ENCODE measurements at places on chromosomes 1 and 21.

DNA sequence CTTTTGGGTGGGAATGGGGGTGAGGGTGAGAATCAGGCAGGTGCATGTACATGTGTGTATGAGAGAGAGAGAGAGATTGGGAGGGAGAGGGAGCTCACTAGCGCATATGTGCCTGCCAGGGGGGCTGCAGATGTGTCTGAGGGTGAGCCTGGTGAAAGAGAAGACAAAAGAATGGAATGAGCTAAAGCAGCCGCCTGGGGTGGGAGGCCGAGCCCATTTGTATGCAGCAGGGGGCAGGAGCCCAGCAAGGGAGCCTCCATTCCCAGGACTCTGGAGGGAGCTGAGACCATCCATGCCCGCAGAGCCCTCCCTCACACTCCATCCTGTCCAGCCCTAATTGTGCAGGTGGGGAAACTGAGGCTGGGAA is 95.0 kb downstream of the EPHB2 start:
- H3K36me3 ChIP-seq = no peaks in the 10 kb centered on the region
- H3K27ac ChIP-seq = no peak overlapping the region
- no peak overlapping the region for H3K4me3 ChIP-seq
- H3K27me3 ChIP-seq = no peaks in the 10 kb centered on the region

DNA sequence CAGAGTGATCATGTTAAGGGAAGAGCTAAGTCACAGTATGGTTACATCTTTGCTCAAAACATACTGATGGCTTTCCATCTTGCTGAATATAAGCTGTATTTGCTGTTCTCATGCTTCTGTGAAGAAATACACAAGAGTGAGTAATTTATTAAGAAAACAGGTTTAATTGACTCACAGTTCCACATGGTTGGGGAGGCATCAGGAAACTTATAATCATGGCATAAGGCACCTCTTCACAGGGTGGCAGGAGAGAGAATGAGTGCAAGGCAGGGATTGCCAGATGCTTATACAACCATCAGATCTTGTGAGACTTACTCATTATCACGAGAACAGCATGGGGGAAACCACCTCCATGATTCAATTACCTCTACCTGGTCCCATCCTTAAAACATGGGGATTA is 24.4 kb upstream of the RGS5 start:
- no peak for DNase-seq
- no peaks in the 10 kb centered on the region for H3K4me1 ChIP-seq
- no peak overlapping the region for H3K27ac ChIP-seq
- no peak overlapping the region for H3K4me3 ChIP-seq
- H3K27me3 ChIP-seq = no peaks in the 10 kb centered on the region

GRCh38 chr1:233443040-233443760 is 115.7 kb downstream of the MAP3K21 start:
- H3K4me1 ChIP-seq = peaks cover 2% of the 10 kb centered on the region
- peaks cover 12% of the 10 kb centered on the region for H3K27me3 ChIP-seq
- no peak overlapping the region for H3K27ac ChIP-seq
- no peak overlapping the region for H3K4me3 ChIP-seq
- DNase-seq = no peak
- no peaks in the 10 kb centered on the region for H3K36me3 ChIP-seq

DNA sequence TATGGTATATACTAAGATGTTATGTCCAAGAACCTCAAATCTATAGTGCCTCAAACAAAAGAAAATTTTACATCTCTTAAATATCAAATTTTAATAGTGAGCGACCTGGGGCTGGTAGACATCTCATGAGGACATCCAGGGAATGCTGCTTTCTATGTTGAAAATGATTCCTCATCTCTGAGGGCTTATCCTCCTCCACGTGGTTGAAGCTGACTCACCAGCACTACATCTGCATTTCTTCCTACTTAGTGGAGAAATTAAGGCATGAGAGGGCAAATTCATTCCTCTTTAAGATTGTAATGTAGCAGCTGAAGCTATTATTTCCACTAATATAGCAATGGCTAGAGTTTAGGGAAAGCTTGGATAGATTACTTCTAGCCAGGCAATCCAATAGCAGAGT is 529.5 kb downstream of the COL11A1 start:
- no peaks in the 10 kb centered on the region for H3K36me3 ChIP-seq
- H3K27me3 ChIP-seq = no peaks in the 10 kb centered on the region
- no peak for DNase-seq
- no peaks in the 10 kb centered on the region for H3K4me1 ChIP-seq
- H3K4me3 ChIP-seq = no peak overlapping the region

GRCh38 chr21:45363921-45364467 is 41.0 kb upstream of the COL18A1 start:
- no peak overlapping the region for H3K4me3 ChIP-seq
- DNase-seq = peak; percentile 20
- H3K36me3 ChIP-seq = no peaks in the 10 kb centered on the region
- H3K27me3 ChIP-seq = peaks cover 4% of the 10 kb centered on the region

GRCh38 chr1:209688746-209689234 is 13.6 kb downstream of the G0S2 start:
- peaks cover 15% of the 10 kb centered on the region for H3K36me3 ChIP-seq
- no peaks in the 10 kb centered on the region for H3K27me3 ChIP-seq
- H3K4me1 ChIP-seq = peaks cover 42% of the 10 kb centered on the region
- H3K4me3 ChIP-seq = no peak overlapping the region

GRCh38 chr1:229266274-229266673 is 4.6 kb upstream of the RAB4A start:
- H3K4me1 ChIP-seq = peaks cover 8% of the 10 kb centered on the region
- peaks cover 10% of the 10 kb centered on the region for H3K36me3 ChIP-seq
- DNase-seq = no peak

GRCh38 chr1:228979774-228980173 is 244.5 kb downstream of the RHOU start:
- no peaks in the 10 kb centered on the region for H3K36me3 ChIP-seq
- DNase-seq = no peak
- H3K27me3 ChIP-seq = no peaks in the 10 kb centered on the region

DNA sequence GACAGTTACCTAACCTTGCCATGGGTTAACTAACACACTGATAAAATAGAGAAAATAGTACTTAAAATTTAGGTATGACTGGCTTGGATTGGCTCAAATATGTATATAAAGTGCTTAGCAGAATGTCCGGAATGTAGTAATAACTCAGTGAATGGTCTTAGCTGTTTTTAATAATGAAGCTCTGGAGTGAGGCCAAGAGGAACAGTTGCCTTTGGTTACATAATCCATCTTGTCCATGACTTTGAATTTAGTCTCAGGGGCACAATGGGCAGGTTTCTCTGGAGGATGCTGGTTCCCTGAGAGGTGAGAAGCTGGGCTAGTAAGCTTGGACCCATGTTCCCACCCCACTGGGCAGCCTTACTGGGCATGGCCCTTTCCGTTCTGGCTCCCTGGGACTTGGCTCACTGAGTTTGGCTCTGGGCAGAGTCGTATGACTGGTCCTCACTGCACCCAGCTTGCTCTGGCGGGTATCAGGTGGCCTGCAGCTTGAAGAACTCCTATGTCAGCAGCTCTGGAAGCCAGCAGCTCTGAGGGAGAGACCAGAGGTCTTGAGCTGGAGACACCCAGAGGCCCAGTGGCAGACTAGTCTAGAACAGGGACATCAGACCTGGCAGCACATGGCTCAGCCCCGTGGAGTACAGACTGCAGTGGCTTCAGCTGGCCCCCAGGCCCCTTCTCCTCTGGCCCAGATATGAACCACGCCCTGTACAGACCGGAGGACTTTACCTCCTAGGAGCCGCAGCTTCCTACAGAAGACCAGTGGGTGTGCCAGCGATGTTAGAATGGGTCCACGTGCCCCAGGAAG is 40.4 kb downstream of the TENT5C start:
- H3K36me3 ChIP-seq = no peaks in the 10 kb centered on the region
- no peak overlapping the region for H3K4me3 ChIP-seq
- H3K4me1 ChIP-seq = peaks cover 19% of the 10 kb centered on the region
- H3K27me3 ChIP-seq = peaks cover 36% of the 10 kb centered on the region

GRCh38 chr1:212315907-212316306 is 30.7 kb downstream of the PPP2R5A start:
- peaks cover 20% of the 10 kb centered on the region for H3K4me1 ChIP-seq
- no peak for DNase-seq
- no peak overlapping the region for H3K4me3 ChIP-seq
- H3K27me3 ChIP-seq = no peaks in the 10 kb centered on the region
- H3K36me3 ChIP-seq = peaks cover 20% of the 10 kb centered on the region
- H3K27ac ChIP-seq = peak overlapping the region; percentile 3

DNA sequence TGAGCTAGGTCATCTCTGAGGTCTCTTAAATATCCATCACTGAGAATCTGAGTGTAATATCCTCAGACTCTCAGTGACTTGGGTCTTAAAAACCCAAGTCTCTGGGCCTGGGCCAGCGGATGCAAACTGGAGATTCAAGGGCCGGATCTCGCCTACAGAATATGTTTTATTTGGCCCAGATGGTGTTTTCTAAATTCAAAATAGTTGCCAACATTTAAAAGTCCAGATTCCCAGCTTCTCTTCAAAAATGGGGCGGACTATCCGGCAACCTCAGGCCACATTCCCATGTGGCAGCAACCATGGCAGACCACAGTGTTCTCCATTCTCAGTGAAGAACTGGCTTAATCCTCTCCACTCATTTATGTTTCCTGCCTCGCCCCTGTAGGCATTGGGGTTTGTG is 12.7 kb upstream of the HEYL start:
- peaks cover 12% of the 10 kb centered on the region for H3K4me1 ChIP-seq
- no peaks in the 10 kb centered on the region for H3K27me3 ChIP-seq
- no peak overlapping the region for H3K27ac ChIP-seq
- H3K4me3 ChIP-seq = no peak overlapping the region
- no peak for DNase-seq
- no peaks in the 10 kb centered on the region for H3K36me3 ChIP-seq

GRCh38 chr1:25926731-25927496 is 20.7 kb upstream of the STMN1 start:
- no peak for DNase-seq
- H3K4me1 ChIP-seq = peaks cover 17% of the 10 kb centered on the region
- H3K4me3 ChIP-seq = no peak overlapping the region
- no peak overlapping the region for H3K27ac ChIP-seq
- H3K36me3 ChIP-seq = no peaks in the 10 kb centered on the region

- H3K27me3 ChIP-seq = no peaks in the 10 kb centered on the region
Observed at GRCh38 chr1:99216956-99217355, 47.3 kb upstream of the PLPPR4 start.

GRCh38 chr1:241171991-241172390 is 185.0 kb downstream of the RGS7 start:
- H3K36me3 ChIP-seq = no peaks in the 10 kb centered on the region
- no peak for DNase-seq
- no peak overlapping the region for H3K27ac ChIP-seq
- no peaks in the 10 kb centered on the region for H3K27me3 ChIP-seq
- H3K4me1 ChIP-seq = no peaks in the 10 kb centered on the region

- no peaks in the 10 kb centered on the region for H3K27me3 ChIP-seq
- no peaks in the 10 kb centered on the region for H3K36me3 ChIP-seq
- H3K4me1 ChIP-seq = no peaks in the 10 kb centered on the region
- H3K4me3 ChIP-seq = no peak overlapping the region
Observed at GRCh38 chr21:23706431-23706830, 1900.8 kb downstream of the MRPL39 start.

DNA sequence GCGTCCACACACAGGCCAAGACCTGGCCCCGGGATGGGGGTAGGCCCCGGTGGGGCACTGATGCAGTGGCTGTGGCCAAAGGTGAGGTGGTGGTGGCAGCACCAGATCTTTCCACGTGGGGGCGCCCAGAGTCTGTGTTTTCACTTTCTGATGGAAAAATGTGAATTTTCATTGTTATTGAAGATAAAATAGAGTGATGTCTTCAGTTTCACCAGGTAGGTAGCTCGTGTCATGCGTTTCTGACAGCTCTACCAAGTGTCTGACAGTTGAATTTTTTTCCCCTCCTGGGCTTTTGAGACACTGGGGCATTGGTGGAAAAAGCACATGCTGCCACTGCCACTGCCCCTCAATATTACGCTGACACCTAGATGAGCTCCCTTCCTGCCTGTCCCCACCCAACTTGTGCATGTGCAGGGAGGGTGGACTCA is 40.0 kb upstream of the MAGOH start:
- no peaks in the 10 kb centered on the region for H3K27me3 ChIP-seq
- peak; percentile 62 for DNase-seq

DNA sequence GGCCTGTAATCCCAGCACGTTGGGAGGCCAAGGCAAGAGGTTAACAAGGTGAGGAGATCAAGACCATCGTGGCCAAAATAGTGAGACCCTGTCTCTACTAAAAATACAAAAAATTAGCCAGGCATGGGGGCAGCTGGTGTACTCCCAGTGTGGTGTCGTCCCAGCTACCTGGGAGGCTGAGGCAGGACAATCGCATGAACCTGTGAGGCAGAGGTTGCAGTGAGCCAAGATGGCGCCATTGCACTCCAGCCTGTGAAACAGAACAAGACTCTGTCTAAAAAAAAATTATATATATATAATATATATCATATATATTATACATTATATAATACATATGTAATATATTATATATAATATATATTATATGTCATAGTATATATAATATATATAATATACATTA is 249.2 kb upstream of the TPTE start:
- H3K36me3 ChIP-seq = no peaks in the 10 kb centered on the region
- no peak overlapping the region for H3K27ac ChIP-seq
- no peak overlapping the region for H3K4me3 ChIP-seq
- H3K27me3 ChIP-seq = no peaks in the 10 kb centered on the region

GRCh38 chr21:26394341-26394740 is 178.7 kb downstream of the CYYR1 start:
- no peaks in the 10 kb centered on the region for H3K4me1 ChIP-seq
- no peak overlapping the region for H3K27ac ChIP-seq
- no peak for DNase-seq
- no peaks in the 10 kb centered on the region for H3K27me3 ChIP-seq
- H3K36me3 ChIP-seq = no peaks in the 10 kb centered on the region

- no peak overlapping the region for H3K4me3 ChIP-seq
- H3K36me3 ChIP-seq = no peaks in the 10 kb centered on the region
- no peak overlapping the region for H3K27ac ChIP-seq
- H3K27me3 ChIP-seq = peaks cover 40% of the 10 kb centered on the region
- no peak for DNase-seq
- H3K4me1 ChIP-seq = no peaks in the 10 kb centered on the region
Observed at GRCh38 chr1:173212952-173213491, 5.9 kb upstream of the TNFSF4 start.

DNA sequence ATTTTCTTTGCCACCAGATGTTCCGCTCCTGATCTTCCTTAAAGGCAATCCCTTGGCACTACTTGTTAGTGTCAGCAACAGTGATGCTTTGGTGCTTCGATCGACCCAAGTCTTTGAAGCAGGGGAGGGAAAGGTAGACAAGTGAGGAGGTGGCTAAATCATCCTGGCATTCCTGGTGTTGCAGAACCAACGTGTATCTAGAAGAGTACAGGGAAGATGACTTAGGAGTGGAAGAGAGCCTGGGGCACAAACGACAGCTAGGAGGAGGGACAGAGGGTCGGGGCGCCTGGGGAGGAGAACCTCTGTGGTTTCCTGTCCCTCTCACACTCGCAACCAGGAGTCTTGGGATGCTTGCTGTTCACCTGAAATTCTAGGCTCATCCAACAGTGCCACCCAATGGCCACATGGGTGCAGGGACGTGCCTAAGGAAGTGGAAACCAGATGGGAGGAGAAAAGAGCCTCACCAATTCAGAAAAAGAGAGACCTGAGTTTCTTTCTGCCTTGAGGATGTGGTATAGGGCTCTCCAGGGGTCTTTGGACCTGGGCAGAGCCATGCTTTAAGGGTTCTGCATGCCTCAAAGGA is 9.5 kb upstream of the KCNA2 start:
- H3K36me3 ChIP-seq = no peaks in the 10 kb centered on the region
- peaks cover 14% of the 10 kb centered on the region for H3K27me3 ChIP-seq
- peak; percentile 40 for DNase-seq
- peaks cover 27% of the 10 kb centered on the region for H3K4me1 ChIP-seq
- no peak overlapping the region for H3K4me3 ChIP-seq
- H3K27ac ChIP-seq = no peak overlapping the region
